ENCODE measurements at places on chromosomes 4 and X.
A peak's percentile ranks its signal among the peaks of the same experiment; 100 is the strongest.

- DNase-seq = no peak
These were observed 164.3 kb downstream of the RAPGEF2 start for GRCh38 chr4:159266981-159267868.

DNA sequence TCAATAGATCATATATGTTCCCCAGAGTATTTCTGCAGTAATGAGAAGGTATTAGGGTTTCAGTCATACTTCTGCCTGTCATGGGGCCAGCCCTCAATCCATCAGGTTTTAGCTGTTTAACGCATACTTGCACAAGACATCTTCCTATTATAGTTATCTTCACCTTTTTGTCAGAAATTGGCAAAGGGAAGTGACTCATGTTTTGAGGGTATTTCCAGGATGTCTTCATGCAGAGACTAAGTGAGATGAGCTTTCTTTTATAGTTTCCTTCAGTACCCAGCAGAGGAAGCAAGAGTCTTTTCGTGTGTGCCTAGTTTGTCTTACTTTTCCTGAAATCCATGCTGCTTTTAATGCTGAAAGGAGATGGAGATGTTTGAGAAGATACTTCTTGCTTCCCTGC, 9.5 kb downstream of the CSTF2 start:
- peak; percentile 33 for DNase-seq

DNA sequence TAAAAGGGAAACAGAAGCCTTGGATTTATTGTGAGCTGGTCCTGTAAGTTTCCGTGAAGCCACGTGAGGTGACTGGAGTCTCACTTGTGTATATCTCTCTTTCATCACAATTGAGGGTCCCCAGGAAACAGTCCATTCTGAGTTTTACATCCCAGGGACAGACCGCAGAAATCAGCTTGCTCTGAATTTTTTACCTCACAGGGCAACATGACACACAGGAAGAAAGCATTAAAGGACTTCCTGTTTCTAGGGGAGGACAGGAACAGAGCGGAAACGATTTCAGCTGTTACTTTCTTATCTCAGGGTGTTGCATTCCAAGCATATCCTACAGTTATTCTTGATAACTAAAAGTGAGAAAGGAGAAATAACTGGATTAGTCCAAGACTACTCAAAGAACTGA, 553.5 kb downstream of the TRAM1L1 start:
- no peak for DNase-seq

DNA sequence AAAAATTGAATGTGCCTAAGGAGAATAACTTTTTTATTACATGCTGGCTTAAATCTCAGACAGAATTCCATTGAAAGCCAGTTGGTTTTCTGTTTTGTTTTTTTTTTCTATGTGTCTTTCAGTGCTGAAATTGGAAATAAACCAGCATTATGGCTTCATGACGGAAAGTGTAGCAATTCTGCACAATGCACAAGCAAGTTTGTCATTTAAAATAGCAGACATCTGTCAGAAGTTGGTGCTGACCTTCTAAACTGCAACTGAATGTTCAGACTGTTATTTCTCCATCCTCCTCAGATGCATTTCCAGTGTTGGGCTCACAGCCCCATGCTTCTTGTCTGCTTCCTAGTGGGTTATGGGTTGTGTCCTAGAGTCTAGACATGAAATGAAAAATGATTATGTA, 107.2 kb upstream of the LIMCH1 start:
- DNase-seq = no peak

DNA sequence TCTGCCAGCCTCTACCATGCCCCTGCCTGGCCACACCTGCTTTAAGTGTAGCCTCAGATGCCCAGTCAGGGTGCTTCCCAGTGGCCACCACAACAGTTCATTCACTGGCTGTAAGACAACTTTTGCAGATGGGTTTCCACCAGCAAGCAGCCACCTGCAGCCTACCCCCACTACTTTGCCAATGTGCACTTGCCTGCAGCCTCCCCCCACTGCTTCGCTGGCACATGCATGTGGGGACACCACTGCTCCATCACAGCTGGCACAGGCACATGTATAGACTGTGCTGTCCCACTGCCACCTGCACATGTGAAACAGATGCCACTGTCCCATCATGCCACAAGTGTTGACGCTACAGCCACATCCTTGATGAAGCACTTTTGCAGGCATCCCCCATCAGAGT, 723.9 kb downstream of the SH3BGRL start:
- no peak for DNase-seq

DNA sequence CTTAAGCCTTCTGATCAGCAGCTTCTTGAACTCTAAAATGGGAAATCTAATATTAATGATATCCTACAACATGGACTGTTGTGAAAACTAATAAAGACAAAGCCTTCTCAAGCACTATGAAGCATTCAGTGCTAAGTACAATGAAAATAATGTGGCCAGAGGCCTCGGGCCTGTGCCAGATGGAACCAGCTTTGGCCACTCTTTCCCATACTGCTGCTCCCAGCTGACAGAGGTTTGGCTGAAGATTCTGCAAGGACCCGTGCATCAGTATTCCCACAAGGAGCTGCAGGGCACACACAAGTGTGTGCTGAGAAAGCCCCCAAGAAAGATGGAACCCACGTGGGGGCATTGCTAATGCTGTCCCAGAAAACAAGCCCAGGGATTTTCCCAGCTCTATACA, 60.5 kb upstream of the RPL34 start:
- no peak for DNase-seq

- DNase-seq = no peak
These were observed 62.3 kb downstream of the GPC3 start for GRCh38 chrX:133923113-133923512.

DNA sequence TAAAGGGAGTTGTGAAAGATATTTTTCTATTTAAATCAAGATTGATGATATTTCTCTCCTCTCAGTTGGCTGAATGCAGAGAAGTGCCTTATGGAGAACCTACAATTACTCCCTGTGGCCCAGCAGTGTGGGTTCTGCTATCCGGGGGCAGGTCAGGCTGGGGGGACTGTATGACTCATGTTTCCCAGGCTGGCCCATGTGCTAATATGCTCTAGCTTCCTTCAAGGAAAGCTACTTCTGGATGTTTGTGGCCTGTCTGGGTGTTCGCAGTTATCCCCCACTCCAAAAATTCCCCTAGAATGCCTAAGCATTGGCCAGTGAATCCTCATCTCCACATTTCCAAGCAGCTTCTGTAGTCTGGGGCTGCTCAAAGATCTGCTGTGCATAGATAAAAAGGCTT, 58.9 kb upstream of the SPP1 start:
- no peak for DNase-seq

DNA sequence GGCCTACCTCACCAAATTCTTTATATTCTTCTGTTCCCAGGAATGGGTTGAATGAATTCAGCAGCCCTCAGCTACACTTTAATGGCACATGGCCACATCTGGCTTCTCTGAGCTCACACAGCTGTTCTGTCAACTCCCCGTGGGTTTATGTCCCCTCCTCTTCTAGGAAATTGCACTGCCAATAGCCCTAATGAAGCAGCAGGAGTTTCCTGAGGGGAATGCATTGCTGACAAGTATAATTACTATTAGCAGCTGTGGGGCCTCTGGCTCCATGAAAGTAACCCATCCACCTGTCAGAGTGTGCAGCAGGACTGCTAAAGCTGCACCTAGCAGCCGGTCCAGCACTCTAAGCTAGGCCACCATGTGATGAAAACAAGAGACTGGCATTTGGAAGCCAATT, 50.3 kb downstream of the FTHL17 start:
- DNase-seq = no peak

GRCh38 chr4:6747294-6748051, 31.5 kb downstream of the BLOC1S4 start:
- no peak for DNase-seq

- DNase-seq = no peak
These were observed 6.8 kb upstream of the KIAA0232 start for GRCh38 chr4:6775746-6776145.

GRCh38 chrX:149152941-149153340, 352.2 kb downstream of the IDS start:
- no peak for DNase-seq

GRCh38 chr4:830601-831482, 4.9 kb upstream of the CPLX1 start:
- DNase-seq = no peak

- DNase-seq = no peak
These were observed 593.8 kb downstream of the SPRY1 start for GRCh38 chr4:123990310-123990870.

- DNase-seq = no peak
These were observed 51.8 kb downstream of the CHRDL1 start for GRCh38 chrX:110743679-110744340.

- no peak for DNase-seq
These were observed 4.8 kb downstream of the THOC2 start for GRCh38 chrX:123728016-123728415.

DNA sequence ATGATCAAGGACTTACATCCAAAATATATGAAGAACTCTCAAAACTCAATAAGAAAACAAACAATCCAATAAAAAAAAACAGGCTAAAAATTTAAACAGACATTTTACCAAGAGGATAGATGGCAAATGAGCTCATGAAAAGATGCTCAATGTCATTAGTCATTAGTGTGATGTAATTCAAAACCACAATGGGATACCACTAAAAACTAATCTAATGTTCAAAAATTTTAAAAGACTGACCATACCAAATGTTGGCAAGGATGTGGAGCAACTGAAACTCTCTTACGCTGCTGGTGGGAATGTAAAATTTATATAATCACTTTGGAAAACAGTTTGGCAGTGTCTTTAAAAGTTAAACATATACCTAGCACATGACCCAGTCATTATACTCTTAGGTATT, 43.7 kb downstream of the RPS6KA6 start:
- DNase-seq = no peak

DNA sequence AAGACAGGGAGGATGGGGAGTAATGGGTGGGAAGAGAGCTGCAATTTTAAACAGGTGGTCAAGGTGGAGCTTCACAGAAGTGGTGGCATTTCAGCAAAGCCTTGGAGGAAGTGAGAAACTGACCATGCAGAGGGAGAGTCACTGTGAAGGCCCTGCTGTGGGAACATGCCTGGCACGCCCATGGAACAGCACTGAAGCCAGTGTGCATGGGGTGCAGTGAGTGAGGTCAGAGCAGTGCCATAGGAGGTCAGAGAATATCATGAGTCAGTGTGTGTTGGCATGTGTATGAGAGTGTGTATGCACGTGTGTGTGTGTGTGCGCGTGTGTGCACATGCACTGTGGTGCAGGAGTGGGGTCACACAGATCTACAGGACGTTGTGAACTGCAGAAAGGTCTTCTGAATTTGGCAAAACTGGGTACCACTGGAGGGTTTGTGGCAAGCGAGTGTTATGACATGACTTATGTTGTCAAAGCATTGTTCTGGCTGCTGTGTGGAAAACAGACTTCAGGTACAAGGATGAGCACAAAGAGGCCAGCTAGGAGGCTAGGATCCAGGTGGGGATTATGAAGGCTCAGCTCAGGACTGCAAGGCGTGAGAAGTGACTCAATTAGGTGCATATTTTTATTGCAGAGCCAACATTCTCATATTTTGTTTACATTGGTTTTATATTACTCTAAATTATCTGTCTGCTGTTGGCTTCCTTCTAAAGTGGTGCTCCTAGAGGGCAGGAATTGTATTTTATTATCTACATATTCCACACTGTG, 34.0 kb downstream of the ZNF827 start:
- no peak for DNase-seq

DNA sequence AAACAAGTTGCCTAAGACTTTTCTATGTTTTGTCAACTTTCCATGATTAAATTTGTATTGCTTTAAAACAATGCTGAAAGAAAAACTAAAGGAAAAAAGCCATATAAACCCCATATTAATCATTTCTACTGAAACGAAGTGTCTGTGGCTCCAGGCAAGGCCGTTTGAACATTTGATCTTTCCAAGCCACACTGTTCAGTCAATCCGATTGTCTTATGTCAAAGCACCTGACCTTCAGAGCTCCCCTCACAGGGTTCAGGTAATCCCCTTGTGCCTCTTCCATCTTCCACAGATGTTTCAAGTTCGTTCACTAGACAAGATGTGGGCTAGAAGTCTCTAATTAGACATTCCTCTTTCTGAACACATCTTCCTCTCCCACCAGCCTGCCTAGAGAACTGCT, 177.1 kb upstream of the NUDT10 start:
- no peak for DNase-seq

DNA sequence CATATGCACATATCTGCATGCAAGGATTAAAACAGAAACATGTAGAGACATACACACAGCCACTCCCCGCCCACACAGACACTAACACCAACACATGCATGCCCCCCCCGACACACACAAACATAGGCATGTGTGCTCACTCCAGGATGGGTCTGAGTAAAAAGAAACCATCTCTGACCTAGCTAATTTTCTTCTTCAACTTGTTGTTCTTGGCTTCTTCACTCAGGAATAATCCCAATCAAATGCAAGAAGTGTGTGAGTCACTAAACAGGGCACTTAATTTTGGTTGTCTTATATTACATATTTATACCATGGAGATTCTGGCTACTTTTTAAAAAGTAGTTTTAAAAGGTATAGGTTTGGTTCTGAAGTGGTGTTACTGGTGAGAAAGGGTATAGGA, 28.3 kb downstream of the ENOX2 start:
- DNase-seq = no peak

DNA sequence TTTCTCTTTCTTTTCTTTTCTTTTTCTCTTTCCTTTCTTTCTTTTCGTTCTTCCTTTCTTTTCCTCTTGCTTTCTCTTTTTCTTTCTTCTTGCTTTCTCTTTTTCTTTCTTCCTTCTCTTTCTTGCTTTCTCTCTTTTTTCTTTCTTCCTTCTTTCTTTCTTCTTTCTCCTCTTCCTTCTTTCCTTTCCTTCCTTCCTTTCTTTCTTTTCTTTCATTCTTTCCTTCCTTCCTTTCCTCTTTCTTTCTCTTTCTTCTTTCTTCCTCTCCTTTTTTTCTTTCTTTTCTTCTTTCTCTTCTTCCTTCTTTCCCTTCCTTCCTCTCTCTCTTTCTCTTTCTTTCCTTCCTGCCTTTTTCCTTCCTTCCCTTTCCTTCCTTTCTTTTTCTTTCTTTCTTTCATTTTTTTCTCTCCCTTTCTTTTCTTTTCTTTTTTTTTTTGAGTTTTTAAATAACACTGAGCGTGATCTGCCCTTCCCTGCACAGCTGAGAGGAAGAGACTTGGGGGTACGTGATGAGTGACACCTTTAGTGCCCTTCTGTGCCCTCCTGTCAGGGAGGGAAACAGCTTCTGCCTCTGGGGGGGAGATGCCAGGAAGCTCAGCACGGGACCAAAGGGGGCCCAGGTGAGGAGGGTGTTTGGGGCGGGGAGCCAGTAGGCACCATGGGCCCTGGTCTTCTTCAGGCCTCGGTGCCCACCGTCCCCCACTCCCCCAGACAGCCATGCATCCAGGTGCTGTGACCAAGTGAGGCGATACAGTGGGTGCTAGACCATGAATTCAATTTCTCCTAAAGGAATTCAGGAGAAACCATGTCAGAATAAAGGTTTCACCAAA, 36.6 kb upstream of the CDKN2AIP start:
- DNase-seq = no peak

Measured in stimulated activated naive CD8-positive, alpha-beta T cell treated with anti-CD3 and anti-CD28 coated beads, Interleukin-15, amount 100 ng/mL, for 72 hours (primary cell).